A549 treated with Hydrocortisone at 1 μM for 4 hours (cell line): ENCODE measurements at places on chromosomes 3 and 15. TPM values are rescaled to one million over a fixed set of nuclear protein-coding genes. Genes with fewer than 3 reads are reported as not detected.

PPIP5K1 gene
- 3.8 to 6.9 TPM (median 5.8 TPM) in 5 replicates for total RNA-seq

NRROS gene
- total RNA-seq = 0.03 TPM in 1 of 5 replicates, not detected in the others

ACKR2 gene
- total RNA-seq = 0.12 to 0.14 TPM (median 0.13 TPM) in 3 of 5 replicates, not detected in the others

ARRDC4 gene
- 0.09 to 0.23 TPM (median 0.16 TPM) in 5 replicates for total RNA-seq
